ENCODE measurements at places on chromosomes 12 and 14. TPM values are rescaled to one million over a fixed set of nuclear protein-coding genes. Genes with fewer than 3 reads are reported as not detected.

Gene MMP17
- 5.8 TPM for total RNA-seq

Gene CISTR
- total RNA-seq, result not detected

Gene GALNT16
- 18.2 TPM for total RNA-seq

Gene PLEKHG7
- not detected for total RNA-seq

GRCh38 chr14:73661872-73662271 is 17.1 kb downstream of the DNAL1 start:
- no peak for DNase-seq

- DNase-seq, result no peak
Observed at GRCh38 chr12:74292351-74293194, 245.1 kb upstream of the ATXN7L3B start.

DNA sequence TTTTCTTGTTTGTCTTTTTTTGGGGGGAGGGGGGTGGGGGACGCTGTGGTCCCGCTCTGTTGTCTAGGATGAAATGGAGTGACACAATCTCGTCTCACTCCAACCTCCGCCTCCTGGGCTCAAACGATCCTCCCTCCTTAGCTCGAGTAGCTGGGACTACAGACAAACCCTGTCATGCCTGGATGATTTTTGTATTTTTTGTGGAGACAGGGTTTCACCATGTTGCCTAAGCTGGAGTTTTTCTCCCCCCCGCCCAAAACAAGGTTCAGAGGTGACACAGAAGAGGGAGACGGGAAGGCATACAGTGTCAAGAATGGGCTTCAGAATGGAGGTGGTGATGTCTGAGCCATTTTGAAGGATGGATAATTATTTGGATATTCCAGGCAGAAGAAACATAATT is 116.9 kb upstream of the ATF1 start:
- DNase-seq, result no peak

- DNase-seq, result no peak
Observed at GRCh38 chr14:66117600-66117999, 368.6 kb upstream of the CCDC196 start.

DNA sequence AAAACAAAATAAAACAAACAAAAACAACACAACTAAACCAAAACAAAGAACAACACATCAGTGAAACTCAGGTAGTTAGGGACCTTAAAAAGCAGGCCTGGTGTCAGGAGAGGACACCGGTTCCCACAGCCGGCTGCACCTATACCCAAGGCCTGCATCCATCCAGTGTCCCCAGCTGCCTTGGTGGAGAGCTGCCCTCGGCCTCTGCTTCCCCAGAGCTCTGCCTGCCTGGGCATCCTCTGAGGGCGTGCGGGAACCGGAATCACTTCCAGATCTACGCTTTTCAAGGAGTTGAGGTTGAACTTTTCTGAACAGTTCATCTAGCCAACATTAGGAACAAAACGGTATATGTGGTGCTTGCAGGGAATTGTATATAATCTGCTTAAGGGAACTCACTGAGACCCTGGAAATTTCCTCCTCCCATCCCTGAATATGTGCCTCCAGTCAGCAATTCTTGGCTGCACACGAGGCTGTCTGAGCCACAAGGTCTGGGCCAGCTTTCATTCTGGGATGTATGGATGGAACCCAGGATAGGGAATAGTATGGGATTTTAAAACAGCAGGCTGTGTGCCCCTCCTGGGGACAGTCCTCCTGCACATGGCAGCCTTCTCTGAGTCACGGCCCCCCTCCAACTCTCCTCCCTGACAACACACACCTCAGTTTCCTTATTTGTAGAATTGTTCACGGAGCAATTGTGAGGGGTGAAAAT is 319.0 kb upstream of the RTL1 start:
- peak; percentile 14 for DNase-seq

- no peak for DNase-seq
Observed at GRCh38 chr12:124190312-124191023, 104.4 kb upstream of the RFLNA start.

- DNase-seq, result no peak
Observed at GRCh38 chr12:101302741-101303140, 22.8 kb downstream of the UTP20 start.

GRCh38 chr12:14540801-14541462 is 26.8 kb downstream of the PLBD1 start:
- no peak for DNase-seq

GRCh38 chr12:56437430-56438176 is 11.6 kb downstream of the TIMELESS start:
- DNase-seq, result no peak

Measured in posterior vena cava (tissue), 2 donors.